Glutamatergic neuron (in vitro differentiated cells): ENCODE measurements at places on chromosomes 1 and 21. TPM values are rescaled to one million over a fixed set of nuclear protein-coding genes. Genes with fewer than 3 reads are reported as not detected.

TEX38 gene
- not detected for total RNA-seq

CAP1 gene
- total RNA-seq: 293 TPM

- no peak for DNase-seq
These were observed 18.9 kb downstream of the CDK18 start for GRCh38 chr1:205523261-205523890.

- DNase-seq: no peak
These were observed 72.5 kb upstream of the RAB3GAP2 start for GRCh38 chr1:220344745-220345144.

DNA sequence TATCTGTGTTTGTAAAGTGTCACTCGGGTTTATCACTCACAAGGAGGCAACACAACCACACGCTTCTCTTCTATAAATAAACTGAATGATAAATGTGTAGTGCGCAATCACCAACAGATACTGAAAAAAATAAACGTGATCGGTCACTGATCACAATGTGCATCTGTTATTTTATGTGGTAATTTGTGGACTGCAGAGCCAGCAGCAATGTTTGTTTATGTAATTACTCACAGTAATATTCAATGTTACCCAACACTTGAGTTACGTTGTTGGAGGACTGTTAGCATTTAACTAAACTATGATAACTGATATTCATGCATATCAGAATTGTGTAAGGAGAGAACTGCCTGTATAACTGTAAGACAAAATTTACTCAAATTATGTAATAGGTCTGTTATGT lies 129.6 kb downstream of the USH2A start:
- no peak for DNase-seq
